ENCODE measurements at places on chromosomes 11 and 22.

DNA sequence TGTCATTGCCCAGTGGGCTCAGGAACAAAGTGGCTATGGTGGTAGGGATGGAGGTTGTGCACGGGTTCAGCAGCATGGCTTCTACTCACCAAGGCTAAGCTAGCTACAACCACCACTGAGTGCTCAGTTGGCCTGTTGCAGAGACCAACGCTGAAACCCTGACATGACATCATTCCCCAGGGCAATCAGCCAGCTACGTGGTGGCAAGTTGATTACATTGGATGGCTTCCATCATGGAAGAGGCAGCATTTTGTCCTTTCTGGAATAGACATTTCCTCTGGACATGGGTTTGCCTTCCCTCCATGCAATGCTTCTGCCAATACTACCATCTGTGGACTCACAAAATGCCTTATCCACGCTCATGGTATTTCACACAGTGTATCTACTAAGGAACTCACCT lies 634.3 kb downstream of the OPCML start:
- no peak for DNase-seq

DNA sequence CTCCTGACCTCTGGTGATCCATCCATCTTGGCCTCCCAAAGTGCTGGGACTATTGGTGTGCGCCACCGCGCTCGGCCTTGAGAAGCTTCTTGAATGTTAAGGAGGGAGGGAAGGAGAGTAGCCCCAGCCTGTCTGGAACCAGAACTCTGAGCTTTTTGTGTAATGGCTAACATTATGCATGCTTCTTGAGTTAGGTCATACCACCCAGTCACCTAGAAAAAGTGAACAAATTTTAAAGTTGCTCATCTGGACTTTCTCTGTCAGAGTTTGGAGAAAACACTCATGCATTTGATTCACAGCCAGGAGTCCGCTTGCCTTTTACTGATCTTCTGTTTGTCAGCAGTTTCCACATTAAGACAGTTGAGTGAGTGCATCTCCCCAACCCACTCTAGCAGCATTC lies 82.1 kb downstream of the PPP6R3 start:
- no peak for DNase-seq

GRCh38 chr22:20272700-20273099 lies 4.6 kb upstream of the RTN4R start:
- no peak for DNase-seq

GRCh38 chr11:71066311-71066710 lies 186.1 kb downstream of the SHANK2 start:
- no peak for DNase-seq

GRCh38 chr22:45754822-45755221 lies 83.2 kb downstream of the ATXN10 start:
- no peak for DNase-seq

- DNase-seq, result no peak
These were observed 48.3 kb downstream of the ARHGEF12 start for GRCh38 chr11:120384476-120384875.

- DNase-seq, result no peak
These were observed 71.2 kb downstream of the ZBTB16 start for GRCh38 chr11:114130629-114131277.

- no peak for DNase-seq
These were observed 55.1 kb upstream of the SYT9 start for GRCh38 chr11:7196396-7197146.

DNA sequence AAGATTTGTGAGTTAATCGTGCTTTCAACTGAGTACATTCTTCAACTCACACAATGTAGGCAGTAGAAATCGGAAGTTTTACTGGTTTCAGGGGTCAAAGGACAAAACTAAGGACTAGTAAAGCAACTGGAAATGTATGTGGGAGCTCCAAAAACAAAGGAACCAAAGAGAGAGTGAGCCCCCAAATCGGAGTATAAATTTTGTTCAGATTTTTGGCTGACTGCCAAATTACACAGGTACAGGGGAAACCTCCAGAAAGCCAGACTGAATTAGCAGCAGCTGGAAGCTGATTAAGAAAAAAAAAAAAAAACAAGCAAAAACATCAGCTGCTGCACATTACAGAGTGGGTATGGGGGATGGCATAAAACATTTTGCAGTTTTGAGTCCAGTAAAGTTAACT lies 75.2 kb upstream of the GNAZ start:
- no peak for DNase-seq

DNA sequence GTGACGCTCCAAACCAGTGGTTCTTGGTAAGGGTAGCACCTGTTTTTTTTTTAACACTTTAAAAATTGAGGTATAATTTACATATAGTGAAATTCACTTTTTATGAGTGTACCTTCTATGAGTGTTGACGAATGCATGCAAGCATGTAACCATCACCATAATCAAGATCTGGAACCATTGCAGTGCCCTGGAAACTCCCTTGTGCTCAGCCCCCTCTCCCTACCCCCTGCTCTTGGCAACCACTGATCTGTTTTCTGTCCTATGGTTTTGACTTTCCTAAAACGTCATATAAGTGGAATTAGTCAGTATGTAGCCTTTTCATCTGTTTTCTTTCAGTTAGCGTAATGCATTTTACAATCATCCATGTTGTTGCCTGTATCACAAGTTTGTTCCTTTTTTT lies 212.2 kb downstream of the GRIK4 start:
- DNase-seq, result no peak

DNA sequence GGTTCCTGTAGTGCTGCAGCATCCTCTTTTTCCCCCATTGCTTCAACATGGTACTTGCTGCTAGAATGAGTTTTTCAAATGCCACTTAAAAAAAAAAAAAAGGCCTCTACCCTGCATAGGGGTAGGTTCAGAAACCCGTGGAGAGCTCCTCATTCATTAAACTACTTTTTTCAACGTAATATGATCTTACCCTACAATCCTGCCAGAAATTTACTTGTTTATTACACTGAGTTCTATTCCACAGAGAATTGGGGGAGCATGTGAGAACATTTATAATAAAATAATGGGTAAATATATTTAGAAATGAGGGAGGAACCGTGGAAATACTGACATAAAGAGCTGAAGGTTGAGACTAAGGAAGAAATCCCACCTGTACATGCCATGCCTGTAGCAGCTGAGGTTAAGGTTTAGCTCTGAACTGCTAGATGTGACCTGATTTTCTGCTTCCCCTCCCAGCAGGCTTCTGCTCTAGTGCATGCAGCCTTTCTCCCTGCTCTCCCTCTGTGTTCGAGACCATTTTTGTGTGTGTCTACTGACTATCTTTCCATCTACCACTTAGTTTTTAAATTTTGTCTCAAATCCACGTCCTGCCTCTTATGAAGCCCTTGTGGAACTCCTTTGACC lies 225.7 kb downstream of the DDX10 start:
- no peak for DNase-seq

GRCh38 chr11:86064220-86064803 lies 4.6 kb downstream of the PICALM start:
- DNase-seq, result no peak
